SHP77 treated with DMSO at 0.1 percent for 48 hours (cell line): ENCODE measurements at places on chromosomes 2 and 18.

GRCh38 chr2:151845884-151846283, 17.7 kb upstream of the ARL5A start:
- no peak for DNase-seq

DNA sequence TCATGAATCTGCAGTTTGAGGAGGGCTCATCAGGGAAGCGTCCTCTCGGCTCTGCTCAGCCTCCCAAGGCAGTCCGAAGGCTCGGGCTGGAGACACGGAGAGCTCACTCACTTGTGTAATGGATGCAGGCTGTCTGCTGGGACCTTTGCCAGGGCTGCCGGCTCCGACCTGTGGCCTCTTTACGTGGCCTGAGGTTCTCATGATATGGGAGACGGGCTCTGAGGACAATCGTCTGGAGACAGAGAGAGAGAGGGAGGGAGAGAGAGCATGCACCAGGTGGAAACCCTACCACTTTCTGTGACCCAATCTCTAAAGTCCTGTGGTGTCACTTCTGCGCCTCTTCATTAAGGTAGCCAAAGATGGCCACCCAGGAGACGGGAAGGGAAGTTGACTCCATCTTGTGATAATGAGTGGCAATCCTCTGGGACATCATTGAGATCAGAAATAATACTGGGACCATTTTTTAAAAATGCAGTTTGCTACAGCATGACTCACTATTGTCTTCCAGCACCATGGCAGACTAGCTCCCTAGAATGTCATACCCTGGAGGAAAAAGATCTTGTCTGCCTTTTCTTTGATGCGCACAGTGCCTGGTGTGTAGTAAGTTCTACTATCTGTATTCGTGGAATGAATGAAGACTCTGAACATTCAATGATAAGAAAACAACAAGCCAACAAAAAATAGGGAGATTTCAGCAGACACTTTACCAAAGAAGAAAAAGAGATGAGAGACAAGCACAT, 60.2 kb downstream of the CD8B2 start:
- no peak for DNase-seq

- DNase-seq = no peak
Measured at GRCh38 chr18:55324166-55324565, 263.8 kb downstream of the TCF4 start.

DNA sequence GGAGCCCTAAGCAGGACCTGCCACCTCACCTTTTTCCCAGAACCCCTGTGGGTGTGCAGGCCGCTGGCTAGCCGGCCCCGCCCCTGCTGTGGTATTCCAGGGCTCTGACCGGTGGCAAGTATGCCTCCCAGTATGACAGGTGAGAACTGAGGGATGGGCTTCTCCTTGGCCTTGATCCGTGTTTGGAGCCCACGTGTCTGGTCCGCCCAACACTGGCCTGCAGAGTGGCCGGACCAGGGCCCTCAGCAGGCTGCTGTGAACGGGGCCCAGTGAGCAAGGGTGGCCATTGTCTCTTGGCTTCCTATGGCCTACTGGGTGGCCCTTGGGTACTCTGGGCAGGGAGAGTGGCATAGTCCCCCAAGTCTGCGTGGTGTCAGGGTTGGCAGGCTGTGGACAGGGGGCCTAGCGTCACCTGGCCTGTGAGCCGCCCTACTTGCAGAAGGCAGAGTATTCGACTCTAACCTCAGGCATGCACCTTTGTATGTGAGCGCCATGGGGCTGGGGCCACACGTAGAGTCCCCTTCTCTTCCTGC, 1.8 kb downstream of the RNPEPL1 start:
- no peak for DNase-seq

DNA sequence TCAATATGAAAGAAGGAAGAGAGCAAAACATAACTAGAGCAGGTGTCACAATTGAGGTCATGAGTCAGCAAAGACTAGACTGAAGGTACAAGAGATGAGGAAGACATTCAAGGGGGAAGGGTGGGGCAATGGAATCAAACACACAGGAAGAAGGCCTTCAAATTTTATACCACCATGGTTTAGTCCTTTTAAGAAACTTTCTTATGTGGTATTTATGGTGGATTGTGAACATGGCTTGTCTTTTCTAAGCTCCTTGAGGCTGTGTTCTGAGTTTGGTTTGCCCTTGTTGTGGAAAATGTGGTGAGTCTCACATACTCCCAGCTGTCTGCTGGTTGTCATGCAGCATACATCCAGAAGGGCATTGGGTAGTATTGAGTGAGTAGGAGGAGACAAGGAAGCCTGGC, 62.1 kb downstream of the NABP1 start:
- DNase-seq = no peak

GRCh38 chr18:5515011-5515784, 28.6 kb downstream of the EPB41L3 start:
- no peak for DNase-seq

GRCh38 chr2:84851876-84852275, 29.0 kb downstream of the TRABD2A start:
- DNase-seq = no peak

- no peak for DNase-seq
Measured at GRCh38 chr2:149612122-149612521, 24.5 kb upstream of the MMADHC start.

- DNase-seq = no peak
Measured at GRCh38 chr18:11324510-11324909, 175.1 kb upstream of the PIEZO2 start.

DNA sequence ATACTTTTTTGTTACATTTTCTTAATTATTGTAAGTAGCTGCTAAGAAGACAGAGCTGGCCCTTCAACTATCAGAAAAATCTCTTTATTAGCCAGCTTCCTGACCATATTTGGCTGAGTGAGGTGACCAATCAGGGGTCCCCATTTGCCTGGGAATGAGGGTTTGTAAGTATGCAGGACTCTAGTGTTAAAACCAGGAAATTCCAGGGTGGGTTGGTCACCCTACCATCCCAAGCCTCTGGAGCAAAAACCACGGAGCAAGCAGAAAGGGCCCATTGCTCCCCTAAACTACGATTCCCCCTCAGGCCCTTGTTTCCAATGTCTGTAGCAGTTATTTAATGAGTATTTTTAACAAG, 165.6 kb upstream of the NCKAP5 start:
- no peak for DNase-seq

DNA sequence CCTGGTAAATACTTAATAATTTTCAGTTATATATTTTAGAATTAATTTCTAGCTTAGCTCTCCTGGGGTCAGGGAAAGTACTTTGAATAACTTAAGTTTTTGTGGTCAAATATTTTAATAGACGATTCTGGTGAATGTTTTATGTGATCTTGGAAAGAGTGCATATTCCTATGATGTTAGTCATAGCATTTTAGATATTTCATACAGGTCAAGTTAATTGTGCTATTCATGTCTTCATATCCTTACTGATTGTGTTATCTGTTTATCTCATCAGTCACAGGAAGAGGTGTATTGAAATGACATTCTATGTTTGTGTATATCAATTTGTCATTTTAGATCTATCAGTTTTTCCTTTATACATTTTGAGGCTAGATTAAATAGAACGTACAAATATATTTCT, 576.2 kb downstream of the CPS1 start:
- DNase-seq = no peak

DNA sequence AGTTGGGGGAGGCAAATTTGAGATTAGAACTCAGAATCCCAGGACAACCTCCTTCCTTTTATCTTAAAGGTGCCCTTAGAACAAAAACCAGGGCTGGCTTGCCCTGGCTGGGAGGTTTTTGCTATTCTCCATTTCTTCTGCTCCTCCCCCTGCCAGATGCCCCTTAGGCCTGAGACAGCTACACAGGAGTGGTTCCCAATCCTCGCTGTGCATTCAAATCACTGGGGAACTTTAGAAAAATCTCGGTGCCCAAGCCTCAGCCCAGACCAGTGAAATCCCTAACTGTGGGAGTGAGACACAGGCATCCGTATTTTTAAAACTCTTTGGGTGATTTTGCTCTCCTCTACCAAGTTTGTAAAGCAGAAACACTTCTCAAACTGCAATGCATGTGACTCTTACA, 38.8 kb downstream of the LBH start:
- no peak for DNase-seq

DNA sequence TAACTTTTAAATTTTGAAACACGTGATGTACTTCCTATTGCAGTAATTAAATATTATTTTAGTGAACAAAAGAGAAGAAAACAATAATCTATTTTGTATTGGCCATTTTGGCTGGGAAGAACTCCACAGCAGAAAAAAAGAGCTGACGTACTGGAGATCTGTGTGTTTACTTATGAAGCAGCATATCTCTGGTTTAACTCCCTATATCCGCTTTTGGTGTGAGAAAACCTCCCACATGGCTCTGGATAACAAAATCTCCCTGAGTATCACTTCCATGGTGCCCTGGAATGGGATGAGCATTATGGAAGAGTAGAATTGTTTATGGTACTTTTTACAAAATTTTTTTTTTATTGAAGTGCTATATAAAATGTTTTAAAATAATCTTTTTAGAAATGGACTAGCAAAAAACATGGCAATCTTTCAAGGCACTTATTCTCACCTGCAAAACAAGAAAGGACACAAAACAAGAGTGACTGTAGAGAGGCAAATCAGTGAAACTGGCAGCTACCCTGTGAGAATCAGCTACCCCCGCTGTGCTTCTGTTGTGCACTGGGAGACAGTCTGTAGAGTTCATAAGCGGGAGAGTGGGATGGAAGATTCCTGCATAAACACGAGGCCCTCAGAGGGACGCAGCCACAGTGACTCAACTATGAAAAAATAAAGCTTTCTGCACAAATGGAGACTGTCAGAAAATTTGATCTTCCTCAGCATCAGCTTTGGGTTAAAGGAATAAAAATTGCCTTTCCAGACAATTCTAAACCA, 762.2 kb upstream of the HS6ST1 start:
- DNase-seq = no peak

GRCh38 chr18:42893977-42894376, 221.5 kb downstream of the RIT2 start:
- peak; percentile 97 for DNase-seq
